ENCODE measurements at places on chromosomes 7 and 10. TPM values are rescaled to one million over a fixed set of nuclear protein-coding genes. Genes with fewer than 3 reads are reported as not detected.

- no peak overlapping the region for H3K27ac ChIP-seq
- no peak overlapping the region for H3K4me3 ChIP-seq
Measured at GRCh38 chr7:72538856-72539255, 126.7 kb upstream of the CALN1 start.

DNA sequence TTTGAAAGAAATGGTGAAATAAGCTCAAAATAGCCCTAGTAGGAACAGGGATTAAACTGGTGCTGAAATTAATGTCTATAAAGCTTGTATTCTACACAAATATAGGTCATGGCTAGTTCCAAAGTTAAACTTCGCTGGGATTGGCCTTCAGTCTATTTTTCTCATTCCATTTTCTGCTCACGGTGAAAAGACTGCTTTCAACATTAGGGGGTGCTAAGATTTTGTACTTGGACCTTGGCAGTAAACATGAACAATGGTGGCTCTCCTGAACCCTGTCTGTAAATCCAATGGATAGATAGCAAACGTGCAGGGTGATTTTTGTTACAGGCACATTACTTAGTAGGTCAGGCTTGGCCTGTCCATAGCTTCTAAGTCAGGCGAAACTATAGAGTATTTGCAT is 36.0 kb upstream of the RSU1 start:
- no peaks in the 10 kb centered on the region for H3K4me1 ChIP-seq
- no peak for DNase-seq
- no peak overlapping the region for H3K27ac ChIP-seq
- no peak overlapping the region for H3K4me3 ChIP-seq
- H3K36me3 ChIP-seq = no peaks in the 10 kb centered on the region

DNA sequence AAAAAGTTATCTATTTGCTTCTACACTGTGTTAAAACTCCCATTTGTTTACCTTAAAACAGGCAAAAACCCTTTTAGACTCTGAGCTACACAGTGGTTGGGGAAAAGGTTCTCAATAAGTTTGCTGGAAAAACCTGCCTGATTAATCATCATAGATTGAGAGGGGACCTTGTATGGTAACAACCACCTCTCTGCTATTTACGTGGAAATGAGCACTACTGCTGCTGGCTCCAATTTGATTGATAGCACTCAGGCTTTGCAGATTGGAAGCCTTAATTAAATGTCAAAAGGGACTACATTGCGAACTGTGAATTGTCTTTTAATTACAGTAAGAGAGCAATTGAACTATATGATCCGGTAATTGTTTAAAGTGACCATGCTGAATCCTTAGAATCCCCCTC is 119.0 kb upstream of the IMMP2L start:
- H3K4me3 ChIP-seq = no peak overlapping the region
- DNase-seq = no peak
- peaks cover 1% of the 10 kb centered on the region for H3K27me3 ChIP-seq
- H3K36me3 ChIP-seq = no peaks in the 10 kb centered on the region

DNA sequence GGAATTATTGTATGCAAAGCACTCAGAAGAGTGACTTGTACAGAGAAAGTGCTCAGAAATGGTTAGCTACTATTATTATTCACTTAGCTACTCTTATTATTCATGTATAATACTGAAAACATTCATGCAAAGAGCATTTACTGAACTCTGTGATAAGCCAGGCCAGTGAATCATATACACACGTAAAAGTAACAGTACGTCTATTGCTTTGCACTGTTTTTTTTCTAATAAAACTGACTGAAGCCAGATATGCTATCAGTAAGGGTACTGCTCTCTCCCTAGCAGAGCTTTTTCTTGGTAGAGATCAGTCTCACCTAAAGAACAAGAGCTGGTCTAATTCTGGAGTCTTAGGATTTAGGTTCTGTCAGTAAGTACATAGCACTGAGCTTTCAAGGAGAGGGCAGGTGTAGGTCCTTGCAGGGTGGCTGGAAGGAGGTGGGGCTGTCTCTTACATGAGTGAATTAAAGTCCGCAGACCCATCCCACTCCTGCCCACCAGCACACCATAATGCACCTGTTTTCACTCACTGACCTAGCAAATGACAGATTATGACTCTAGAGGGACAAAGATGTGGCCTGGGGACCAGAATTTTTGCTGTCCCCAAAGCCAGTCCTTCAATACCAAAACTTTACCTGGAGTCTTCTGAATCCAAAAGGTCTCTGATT is 145.9 kb downstream of the ARID5B start:
- DNase-seq = no peak

GRCh38 chr7:100545360-100546128 is 6.5 kb downstream of the AGFG2 start:
- no peak for DNase-seq
- peak overlapping the region; percentile 93 for H3K27ac ChIP-seq
- peak overlapping the region; percentile 88 for H3K4me3 ChIP-seq
- peaks cover 52% of the 10 kb centered on the region for H3K4me1 ChIP-seq
- H3K36me3 ChIP-seq = peaks cover 2% of the 10 kb centered on the region

GRCh38 chr7:100374601-100375000 is 1.3 kb downstream of the PILRA start:
- H3K4me3 ChIP-seq = no peak overlapping the region
- H3K27ac ChIP-seq = peak overlapping the region; percentile 76
- peaks cover 28% of the 10 kb centered on the region for H3K4me1 ChIP-seq
- H3K27me3 ChIP-seq = no peaks in the 10 kb centered on the region

- no peaks in the 10 kb centered on the region for H3K36me3 ChIP-seq
- peaks cover 51% of the 10 kb centered on the region for H3K4me1 ChIP-seq
- H3K27ac ChIP-seq = peak overlapping the region; percentile 98
Measured at GRCh38 chr10:12350167-12350872, 973 bp downstream of the CAMK1D start.

GRCh38 chr10:34585422-34586112 is 229.5 kb downstream of the PARD3 start:
- no peak overlapping the region for H3K27ac ChIP-seq
- no peak overlapping the region for H3K4me3 ChIP-seq
- H3K4me1 ChIP-seq = no peaks in the 10 kb centered on the region
- H3K36me3 ChIP-seq = no peaks in the 10 kb centered on the region
- H3K27me3 ChIP-seq = no peaks in the 10 kb centered on the region

- no peak for DNase-seq
- H3K27ac ChIP-seq = no peak overlapping the region
- H3K36me3 ChIP-seq = no peaks in the 10 kb centered on the region
- H3K4me1 ChIP-seq = peaks cover 15% of the 10 kb centered on the region
Measured at GRCh38 chr10:33335801-33336581, 1.5 kb upstream of the NRP1 start.

DNA sequence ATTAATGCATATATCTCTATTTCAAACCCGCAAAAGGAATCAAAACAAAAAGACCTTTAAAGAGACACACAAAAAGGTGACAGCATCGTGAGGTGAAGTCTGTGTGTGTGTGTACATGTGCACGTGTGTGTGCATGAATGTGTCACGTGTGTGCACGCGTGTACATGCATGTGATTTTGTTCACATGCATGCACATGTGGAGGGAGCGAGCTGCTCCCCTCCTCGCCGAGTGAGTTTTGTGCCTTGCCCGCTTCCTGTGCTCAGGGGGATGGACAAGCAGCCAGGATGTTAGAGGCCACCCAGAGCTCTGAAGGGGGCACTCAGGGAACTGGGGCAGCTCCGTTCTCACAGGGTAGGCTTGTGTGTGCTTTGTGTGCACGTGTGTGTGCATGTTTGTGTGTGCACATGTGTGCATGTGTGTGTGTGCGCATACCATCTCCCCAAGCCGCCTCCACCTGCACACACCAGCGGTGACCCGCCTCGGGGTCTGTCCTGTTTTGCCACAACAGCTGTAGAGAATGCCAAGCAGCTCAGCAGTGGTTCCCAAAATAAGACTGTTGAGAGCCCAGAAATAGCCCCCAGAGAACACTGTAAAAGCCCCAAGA is 191.2 kb downstream of the PTPRN2 start:
- H3K4me3 ChIP-seq = no peak overlapping the region
- peaks cover 8% of the 10 kb centered on the region for H3K36me3 ChIP-seq
- no peaks in the 10 kb centered on the region for H3K4me1 ChIP-seq

- H3K36me3 ChIP-seq = no peaks in the 10 kb centered on the region
- DNase-seq = no peak
- H3K4me1 ChIP-seq = peaks cover 30% of the 10 kb centered on the region
- H3K27me3 ChIP-seq = no peaks in the 10 kb centered on the region
- H3K4me3 ChIP-seq = no peak overlapping the region
- no peak overlapping the region for H3K27ac ChIP-seq
Measured at GRCh38 chr10:45432113-45432512, 58.1 kb downstream of the ALOX5 start.

DNA sequence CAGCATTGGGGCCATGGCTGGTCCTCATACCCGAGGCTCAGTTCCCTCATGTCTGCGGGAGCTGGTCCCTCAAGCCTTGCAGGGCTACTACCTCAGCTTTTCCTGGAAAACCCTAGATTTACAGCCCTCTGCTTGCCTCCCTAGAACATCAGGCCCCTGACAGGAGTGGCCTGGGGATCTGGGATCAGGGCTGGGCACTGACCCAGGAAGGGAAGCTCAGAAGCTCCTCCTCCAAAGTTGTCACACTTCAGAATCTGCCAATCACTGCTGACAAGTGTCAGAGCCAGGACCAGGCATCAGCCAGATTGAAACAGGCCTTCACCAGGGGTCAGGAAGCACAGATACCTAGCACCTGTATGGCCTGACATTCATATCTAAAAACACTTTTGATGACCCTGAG is 115.2 kb downstream of the GRID1 start:
- H3K36me3 ChIP-seq = peaks cover 6% of the 10 kb centered on the region
- H3K4me1 ChIP-seq = no peaks in the 10 kb centered on the region
- H3K27ac ChIP-seq = no peak overlapping the region
- H3K4me3 ChIP-seq = no peak overlapping the region
- no peak for DNase-seq
- peaks cover 20% of the 10 kb centered on the region for H3K27me3 ChIP-seq

DNA sequence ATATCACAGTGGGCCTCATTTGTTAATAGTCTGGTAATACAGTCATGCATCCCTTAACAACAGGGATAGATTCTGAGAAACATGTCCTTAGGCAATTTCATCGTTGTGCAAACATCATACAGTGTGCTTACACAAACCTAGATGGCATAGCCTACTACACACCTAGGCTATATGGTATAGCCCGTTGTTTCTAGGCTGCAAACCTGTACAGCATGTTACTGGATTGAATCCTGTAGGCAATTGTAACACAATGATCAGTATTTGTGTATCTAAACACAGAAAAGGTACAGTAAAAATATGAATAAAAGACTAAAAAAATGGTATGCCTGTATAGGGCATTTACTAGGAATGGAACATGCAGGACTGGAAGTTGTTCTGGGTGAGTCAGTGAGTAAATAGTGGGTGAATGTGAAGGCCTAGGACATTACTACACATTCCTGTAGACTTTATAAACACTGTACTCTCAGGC is 12.0 kb upstream of the RHOBTB1 start:
- no peak overlapping the region for H3K4me3 ChIP-seq
- H3K27ac ChIP-seq = no peak overlapping the region
- H3K4me1 ChIP-seq = peaks cover 2% of the 10 kb centered on the region
- no peaks in the 10 kb centered on the region for H3K36me3 ChIP-seq
- DNase-seq = no peak

GRCh38 chr10:43879742-43880141 is 231.1 kb upstream of the ZNF32 start:
- H3K27me3 ChIP-seq = no peaks in the 10 kb centered on the region
- H3K36me3 ChIP-seq = no peaks in the 10 kb centered on the region
- no peak for DNase-seq
- no peak overlapping the region for H3K27ac ChIP-seq
- no peak overlapping the region for H3K4me3 ChIP-seq

DNA sequence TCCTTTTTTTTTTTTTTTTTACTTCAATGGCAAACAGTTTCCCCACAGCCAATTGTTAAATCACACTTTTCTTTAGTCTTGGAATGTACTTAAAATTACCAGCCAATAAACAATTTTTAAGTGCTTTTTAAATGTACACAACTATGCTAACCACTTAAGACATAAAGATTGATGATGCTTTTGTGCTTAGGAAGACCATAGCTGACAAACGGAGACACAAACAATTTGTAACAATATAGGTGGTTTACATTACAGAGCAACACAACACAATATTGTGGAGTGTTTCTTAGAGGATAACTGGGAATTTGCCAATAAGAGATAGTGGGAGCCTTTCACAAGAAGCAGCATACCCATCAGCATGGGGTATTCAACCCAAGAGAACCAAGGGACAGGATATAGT is 798.5 kb upstream of the IGFBP3 start:
- DNase-seq = no peak
- no peaks in the 10 kb centered on the region for H3K36me3 ChIP-seq
- no peak overlapping the region for H3K27ac ChIP-seq
- no peaks in the 10 kb centered on the region for H3K4me1 ChIP-seq
- no peak overlapping the region for H3K4me3 ChIP-seq

DNA sequence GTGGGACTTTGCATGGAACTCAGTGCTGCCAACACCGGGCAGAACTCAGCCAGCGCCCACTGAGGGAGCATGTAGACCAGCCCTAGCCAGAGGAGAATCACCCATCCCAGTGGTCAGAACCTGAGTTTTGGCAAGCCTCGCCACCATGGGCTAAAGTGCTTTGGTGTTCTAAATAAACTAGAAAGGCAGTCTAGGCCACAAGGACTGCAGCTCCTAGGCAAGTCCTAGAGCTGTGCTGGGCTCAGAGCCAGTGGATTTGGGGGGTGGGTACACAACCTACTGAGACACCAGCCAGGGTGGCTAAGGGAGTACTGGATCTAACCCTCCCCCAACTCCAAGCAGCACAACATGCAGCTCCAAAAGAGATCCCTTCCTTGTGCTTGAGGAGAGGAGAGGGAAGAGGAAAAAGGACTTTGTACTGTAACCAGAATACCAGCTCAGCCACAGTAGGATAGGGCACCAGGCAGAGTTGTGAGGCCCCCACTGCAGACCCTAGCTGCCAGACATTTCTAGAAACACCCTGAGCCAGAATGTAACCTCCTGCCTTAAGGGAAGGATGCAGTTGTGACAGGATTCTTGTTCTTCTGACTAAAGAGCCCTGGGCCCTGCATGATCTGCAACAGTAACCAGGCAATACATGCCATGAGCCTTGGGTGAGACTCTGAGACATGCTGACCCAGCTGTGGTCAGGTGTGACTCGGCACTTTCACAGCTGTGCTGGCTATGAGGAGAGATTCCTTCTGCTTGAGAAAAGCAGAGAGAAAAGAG is 24.4 kb downstream of the GSDME start:
- peaks cover 28% of the 10 kb centered on the region for H3K36me3 ChIP-seq
- no peak overlapping the region for H3K27ac ChIP-seq
- H3K27me3 ChIP-seq = peaks cover 5% of the 10 kb centered on the region
- no peak for DNase-seq

The CYP2E1 gene
- total RNA-seq = 1.4 TPM

The IDI2 gene
- not detected for total RNA-seq

The SDHAF3 gene
- total RNA-seq = 20.2 TPM

The FAM221A gene
- 7.6 TPM for total RNA-seq

The GRM3 gene
- not detected for total RNA-seq

The ICA1 gene
- total RNA-seq = 0.96 TPM

The SH2D4B gene
- total RNA-seq = 0.11 TPM

The NUPR2 gene
- total RNA-seq = not detected

The IFIT1B gene
- total RNA-seq = not detected
